OCI-M1 (cell line): ENCODE measurements at places on chromosomes 12 and 14.

GRCh38 chr14:91127401-91127801, 13.5 kb downstream of the DGLUCY start:
- no peak for DNase-seq

GRCh38 chr12:1844223-1844622, 23.9 kb downstream of the LRTM2 start:
- DNase-seq, result no peak

DNA sequence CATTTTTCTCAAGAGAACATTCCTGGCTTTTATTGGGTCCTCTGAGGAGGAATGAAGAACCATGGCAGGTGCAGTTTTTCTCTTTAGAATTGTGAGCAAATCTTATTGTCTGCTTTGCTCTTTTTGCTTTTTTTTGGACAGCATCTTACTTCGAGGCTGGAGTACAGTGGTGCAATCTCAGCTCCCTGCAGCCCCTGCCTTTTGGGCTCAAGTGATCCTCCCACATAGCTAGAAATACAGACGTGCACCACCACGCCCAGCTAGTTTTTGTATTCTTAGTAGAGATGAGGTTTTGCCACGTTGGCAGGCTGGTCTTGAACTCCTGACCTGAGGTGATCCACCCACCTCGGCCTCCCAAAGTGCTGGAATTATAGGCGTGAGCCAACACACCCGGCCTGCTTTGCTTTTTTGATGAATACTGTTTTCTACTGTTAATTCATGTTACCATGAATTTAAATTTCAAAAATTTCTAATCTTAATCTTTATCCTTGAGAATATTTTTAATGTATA, 71.5 kb downstream of the POLR3B start:
- DNase-seq, result no peak

DNA sequence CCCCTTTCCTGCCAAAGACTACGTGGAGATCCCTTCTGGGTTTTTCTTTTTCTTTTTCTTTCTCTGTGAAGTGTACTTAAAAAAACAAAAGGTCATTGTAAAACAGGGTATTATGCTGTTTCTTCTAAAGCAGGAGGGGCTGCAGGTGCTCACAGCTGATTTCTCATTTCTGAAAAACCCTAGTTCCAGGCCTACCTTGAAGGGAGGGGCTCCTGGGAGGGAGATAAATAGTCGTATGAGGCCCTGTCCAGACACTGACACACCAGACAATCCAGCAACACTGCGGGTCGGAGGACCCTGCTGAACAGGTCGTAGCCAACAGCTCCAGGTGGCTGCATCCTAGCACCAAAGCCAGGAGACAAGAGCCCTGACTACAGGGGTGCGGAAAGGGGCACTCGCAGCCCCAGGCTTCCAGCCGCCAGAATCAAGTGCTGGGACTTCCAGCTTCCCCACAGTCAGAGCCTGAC, 41.1 kb downstream of the PSMA6 start:
- DNase-seq, result no peak

DNA sequence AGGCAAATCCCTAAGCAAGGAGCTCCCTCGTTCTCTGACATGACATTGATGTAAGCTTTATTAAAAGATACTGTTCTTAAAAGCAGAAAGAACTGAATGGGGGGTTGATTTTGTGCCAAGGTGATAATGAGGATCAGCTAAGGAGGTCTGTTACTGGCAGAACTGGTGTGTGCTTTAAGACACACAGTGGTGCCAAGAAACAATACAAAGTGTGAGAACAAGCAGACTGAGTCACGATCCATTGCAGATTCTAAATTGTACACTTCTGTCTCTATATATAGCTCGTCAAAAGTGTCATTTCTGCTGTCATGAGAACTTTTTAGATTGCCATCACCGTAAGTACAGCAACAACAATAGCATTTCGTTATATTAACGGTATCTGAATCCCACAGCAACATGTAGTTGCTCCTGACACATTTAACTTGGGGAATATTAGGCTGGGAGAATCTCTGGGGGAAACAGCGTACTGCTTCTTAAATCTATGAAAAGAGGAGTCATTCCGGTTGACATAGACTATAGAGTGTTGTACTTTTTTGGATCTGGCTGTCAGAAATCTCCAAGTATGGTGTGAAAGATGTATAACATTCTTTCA, 151.3 kb upstream of the PRKD1 start:
- DNase-seq, result no peak
